Activated T-cell treated with anti-CD3 and anti-CD28 coated beads for 1 hour (primary cell): ENCODE measurements at places on chromosomes 2 and 18.

DNA sequence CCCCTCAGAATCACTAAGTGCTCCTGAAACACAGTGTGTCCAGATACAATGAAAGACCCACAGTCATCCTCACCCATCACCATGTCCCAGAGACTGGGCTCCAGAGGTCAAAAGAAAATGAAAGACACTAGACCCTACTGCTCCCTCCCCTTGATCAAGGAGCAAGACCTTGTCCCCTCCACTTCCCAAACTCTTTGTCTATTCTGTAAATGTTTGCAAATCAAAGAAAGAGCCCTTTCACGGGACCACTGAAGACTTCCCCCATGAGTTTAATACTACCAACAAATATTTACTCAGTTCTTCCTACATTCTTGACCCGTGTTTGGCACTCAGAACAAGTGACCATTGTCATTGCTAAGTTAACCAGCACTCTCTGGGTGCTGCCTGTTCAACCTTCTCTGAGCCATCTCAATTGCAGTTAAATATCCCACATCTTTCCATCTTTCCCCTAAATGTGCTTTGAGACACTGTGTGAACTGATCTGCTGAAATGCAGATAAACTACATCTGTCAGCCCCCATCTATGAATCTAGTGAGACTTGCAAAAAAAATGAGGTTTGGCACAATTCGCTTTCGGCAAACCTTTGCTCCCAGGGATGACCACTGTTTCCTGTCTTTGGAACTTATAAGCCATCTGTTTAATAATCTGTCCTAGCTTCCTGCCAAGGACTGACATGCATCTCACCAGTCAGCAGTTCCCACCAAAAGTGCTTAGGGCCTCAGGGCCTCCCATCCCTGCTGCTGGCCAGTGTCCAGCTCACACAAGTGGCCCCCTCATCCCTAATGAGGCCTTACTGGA lies 170.3 kb downstream of the GFPT1 start:
- no peak for DNase-seq

DNA sequence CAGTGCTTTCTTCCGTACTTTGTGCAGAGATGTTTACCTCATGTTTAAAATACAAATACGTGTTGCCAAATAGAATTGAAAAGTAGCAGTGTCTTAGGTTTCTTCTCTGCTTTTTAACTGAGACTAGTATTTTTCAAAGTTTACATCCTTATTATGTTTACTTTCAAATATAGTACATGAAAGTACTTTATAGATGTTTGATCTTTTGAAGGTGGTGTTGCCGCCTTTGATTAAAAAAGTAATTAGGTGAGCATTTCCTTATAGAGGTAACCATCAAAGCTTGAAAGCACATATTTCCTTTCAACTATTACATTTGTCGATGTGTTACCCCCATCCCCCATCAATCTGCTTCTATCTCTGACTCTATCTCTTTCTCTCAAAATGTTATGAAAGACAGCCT lies 87.0 kb downstream of the CERS6 start:
- DNase-seq = no peak

DNA sequence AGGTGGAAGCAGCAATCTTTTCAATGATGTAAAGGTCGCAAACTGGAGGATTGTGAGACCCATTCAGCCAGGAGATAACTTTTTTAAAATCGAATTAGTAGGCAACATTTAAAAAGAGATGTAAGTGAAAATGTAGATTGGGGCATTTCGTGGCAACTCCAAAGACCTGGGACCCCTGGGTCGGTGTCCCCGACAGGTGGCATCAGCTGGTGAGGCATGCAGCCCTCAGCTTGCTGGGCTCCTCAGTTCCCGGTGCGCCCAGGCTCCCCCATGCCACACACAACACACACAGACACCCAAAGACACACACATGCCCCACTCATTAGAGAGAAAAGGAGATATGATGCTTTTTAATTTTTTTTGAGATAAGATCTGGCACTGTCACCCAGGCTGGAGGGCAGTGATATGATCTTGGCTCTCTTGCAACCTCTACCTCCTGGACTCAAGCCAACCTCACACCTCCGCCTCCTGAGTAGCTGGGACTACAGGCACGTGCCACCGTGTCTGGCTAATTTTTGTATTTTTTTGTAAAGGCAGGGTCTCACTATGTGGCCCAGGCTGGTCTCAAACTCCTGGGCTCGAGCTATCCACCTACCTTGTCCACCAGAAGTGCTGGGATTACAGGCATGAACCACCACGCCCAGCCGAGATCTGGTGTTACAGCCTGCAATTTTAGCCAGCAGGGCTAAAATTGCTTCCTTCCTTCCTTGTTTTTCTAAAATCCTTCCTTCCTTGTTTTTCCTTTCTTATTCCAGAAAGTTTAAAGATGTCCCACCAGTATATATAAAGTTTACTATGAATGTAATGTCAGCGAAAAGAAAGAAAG lies 122.6 kb upstream of the EPAS1 start:
- no peak for DNase-seq

GRCh38 chr2:206305523-206306245 lies 31.2 kb downstream of the ZDBF2 start:
- DNase-seq = no peak

GRCh38 chr2:8203364-8203763 lies 478.5 kb upstream of the ID2 start:
- no peak for DNase-seq

DNA sequence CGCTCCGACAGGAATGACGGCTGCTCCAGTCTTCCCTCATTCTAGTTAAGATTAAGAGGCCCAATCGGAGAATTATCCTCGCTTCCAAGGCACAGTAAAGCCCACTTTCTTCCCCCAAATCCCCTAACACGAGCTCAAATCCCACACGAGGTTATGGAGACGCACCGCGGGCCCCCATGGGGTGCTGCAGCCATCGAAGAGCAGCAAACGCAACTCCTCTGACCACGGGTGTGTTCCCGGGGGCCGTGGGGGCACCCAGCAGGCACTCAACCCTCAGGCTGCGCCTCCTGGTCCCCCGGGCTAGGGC lies 446 bp downstream of the COPS9 start:
- no peak for DNase-seq

DNA sequence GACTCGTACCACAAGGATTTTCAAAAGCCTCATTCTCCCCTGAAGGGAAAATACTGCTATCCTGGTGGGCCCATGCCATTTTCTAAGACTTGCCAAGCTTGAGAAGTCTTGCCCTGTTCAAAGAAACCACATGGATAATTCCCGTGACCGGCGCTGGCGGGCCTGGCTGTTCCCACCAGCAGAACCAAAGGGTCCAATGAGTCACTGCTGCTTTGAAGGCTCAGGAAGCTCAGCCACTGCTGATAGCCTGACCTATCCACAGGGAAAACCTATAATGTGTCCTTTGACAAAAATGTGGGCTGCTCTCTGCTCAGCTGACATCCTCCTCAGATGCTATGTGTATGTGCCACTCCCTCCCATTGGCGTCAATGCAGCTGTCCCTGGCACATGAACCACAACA lies 137.9 kb upstream of the RAB12 start:
- DNase-seq = no peak

DNA sequence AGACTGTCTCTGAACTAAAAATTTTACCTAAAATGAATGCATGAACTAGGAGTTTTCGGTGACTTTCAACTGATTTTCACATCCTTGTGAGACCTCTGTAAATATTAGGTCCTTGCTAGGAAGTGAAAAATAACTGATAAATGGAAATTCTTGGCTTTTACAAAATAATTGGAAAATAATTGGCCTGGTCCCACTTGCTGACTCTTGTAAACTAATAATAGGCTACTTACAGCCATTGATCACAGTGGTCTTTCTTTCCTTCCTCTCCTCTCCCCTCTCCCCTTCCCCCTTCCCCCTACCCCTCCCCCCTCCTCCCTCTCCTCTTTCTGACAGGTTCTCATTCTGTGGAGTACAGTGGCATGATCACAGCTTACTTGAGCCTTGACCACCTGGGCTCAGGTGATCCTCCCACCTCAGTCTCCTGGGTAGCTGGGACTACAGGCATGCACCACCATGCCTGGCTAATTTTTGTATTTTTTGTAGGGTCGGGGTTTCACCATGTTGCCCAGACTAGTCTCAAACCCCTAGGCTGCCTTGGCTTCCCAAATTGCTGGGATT lies 38.3 kb downstream of the UGP2 start:
- no peak for DNase-seq

- DNase-seq = no peak
These were observed 30.6 kb upstream of the CD8A start for GRCh38 chr2:86821306-86821705.
